ENCODE measurements at places on chromosomes 7 and 10. TPM values are rescaled to one million over a fixed set of nuclear protein-coding genes. Genes with fewer than 3 reads are reported as not detected.

GRCh38 chr7:129986600-129986999 lies 33.8 kb upstream of the UBE2H start:
- H3K4me1 ChIP-seq: no peaks in the 10 kb centered on the region
- H3K27ac ChIP-seq: no peak overlapping the region
- H3K27me3 ChIP-seq: no peaks in the 10 kb centered on the region
- no peak for DNase-seq
- no peak overlapping the region for H3K4me3 ChIP-seq

DNA sequence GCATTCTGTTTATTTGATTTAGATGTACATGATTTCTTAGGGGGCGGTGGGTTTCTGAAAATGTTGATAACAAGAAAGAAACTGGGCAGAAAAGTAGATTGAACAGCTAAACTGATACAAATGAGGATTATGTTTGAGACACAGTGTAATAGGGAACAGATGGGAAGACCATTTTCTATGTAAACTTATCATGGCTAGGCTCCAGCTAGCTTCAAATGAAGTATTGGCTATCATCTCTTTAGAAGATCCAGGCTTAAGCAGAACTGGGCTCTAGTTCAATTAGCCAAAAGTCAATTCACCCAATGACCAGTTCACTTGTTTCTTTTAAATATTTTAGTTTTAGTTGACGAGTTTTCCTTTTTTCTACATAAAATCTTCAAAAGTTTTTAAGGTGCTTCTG lies 639.5 kb downstream of the ANKRD7 start:
- no peak overlapping the region for H3K27ac ChIP-seq
- no peaks in the 10 kb centered on the region for H3K27me3 ChIP-seq
- no peak overlapping the region for H3K4me3 ChIP-seq
- H3K4me1 ChIP-seq: no peaks in the 10 kb centered on the region

GRCh38 chr10:119042169-119042568 lies 12.7 kb downstream of the NANOS1 start:
- no peak overlapping the region for H3K4me3 ChIP-seq
- H3K4me1 ChIP-seq: no peaks in the 10 kb centered on the region
- no peaks in the 10 kb centered on the region for H3K36me3 ChIP-seq
- H3K27me3 ChIP-seq: no peaks in the 10 kb centered on the region
- no peak for DNase-seq

DNA sequence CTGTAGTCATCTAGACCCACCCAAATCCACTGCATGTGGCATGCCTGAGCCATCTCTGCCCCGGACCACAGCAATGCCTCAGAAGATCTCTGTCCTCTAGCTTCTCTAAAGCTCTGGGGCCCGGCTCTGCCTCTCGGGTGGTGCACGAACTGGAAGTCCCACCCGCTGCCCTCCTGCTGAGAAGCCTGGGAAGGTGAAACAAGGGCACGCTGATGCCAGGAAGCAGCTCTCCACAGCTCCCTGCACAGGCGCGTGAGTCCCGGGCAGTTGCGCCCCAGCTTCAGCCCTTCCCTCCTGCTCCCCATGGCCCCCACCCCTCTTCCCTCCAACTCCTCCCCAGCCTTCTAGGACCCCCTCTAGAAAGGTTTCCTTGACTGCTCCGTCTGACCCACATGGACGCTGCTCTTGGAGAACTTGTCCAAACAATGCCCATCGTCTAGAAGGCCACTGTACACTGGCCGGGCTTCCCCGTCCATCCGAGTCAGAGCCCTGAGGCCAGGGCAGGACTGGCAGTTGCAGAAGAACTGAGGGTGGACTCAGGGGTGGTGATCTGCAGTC lies 12.8 kb downstream of the KCNH2 start:
- no peaks in the 10 kb centered on the region for H3K27me3 ChIP-seq
- no peak overlapping the region for H3K4me3 ChIP-seq

- peak overlapping the region; percentile 46 for H3K27ac ChIP-seq
- no peaks in the 10 kb centered on the region for H3K4me1 ChIP-seq
These were observed 82.6 kb downstream of the CPEB3 start for GRCh38 chr10:92208157-92208720.

DNA sequence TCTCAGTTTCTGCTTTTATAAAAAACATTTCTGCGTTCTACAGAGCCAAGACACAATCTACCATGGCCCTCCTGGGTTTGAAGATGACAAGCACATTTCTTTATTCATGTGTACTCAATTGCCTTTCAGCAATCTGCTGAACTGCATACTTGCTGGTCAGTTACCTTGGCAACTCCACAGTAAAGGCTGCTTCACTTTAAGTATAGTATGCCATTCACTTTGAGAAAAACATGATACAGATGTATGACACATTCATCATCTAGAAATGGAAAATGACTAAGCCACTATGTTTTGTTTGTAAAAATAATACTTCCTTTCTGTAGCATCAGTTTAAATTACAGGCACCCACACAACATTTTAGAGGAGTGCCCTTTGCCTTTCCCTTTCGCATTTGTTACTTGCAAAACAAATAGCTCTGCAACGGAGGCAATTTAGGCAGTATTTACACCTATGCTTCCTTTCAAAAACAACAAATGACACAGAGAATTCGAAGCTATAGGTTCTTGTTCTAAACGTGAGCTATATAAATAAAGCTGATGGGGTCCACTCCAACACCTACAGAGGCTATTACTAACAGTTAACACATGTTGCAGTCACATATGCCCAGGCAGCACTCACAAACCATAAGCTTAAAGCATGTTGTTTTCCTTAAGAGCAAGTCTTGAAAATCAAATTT lies 23.5 kb downstream of the SGCE start:
- H3K4me1 ChIP-seq: no peaks in the 10 kb centered on the region
- H3K36me3 ChIP-seq: no peaks in the 10 kb centered on the region
- no peak overlapping the region for H3K4me3 ChIP-seq

DNA sequence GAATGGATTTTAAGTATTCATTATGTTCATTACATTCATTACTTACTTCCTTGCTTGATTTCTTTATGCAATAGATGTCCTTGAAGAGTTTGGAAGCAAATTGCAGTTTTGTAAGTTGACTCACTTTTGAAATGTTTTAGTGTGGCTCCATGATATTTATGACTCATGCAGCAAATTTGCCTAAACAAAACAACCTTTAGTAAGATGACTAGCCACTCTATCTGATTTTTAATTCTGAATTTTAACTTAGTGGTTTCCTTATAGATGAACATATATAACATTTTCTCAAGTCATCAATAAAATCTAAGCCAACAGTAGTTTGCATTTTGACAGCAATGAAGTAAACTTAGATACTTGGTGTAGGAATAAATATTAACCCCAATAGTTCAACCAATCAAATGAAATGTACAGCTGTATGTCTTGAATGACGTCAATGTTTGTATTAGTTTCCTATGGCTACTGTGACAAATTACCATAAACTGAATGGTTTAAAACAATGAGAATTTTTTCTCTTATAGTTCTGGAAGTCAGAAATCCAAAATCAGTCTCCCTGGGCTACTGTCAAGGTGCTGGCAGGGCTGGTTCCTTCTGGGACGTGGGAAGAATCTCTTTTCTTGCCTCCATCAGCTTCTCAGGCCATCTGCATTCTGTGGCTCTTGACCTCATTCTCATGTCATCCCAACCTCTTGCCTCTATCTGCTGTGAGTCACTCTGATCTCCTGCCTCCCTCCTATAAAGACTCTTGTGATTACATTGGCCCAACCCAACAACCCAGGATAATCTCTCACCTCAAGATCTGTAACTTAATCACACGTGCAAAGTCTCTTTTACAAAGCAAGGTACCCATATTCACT lies 73.4 kb downstream of the AHR start:
- DNase-seq: no peak
- H3K27ac ChIP-seq: peak overlapping the region; percentile 14
- no peak overlapping the region for H3K4me3 ChIP-seq
- no peaks in the 10 kb centered on the region for H3K4me1 ChIP-seq
- no peaks in the 10 kb centered on the region for H3K36me3 ChIP-seq

DNA sequence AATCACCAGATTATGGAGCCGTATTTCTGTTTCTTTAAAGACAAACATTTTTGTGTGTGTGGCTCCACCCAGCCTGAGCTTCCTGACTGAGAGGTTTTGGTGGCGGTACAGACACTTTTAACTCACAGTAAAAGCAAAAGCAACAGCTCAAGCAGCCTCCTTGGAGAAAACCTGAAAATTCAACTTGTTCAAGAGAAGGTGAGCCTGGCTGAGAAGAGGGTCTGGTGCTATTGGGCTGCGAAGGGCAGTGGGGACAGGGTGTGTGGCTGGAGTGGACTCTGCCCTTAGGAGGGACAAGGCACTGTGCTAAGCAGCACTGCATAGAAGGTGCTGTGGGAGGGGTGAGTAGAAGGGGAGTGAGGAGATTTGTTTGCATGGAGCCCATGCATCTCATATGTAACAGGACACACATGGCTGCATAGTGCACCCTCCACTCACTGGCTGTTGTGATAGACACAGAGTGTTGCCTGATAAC lies at the start of gene GIMAP7:
Gene GIMAP7, plus strand, starts transcription at position 125 of the 475 bp plus-strand sequence. CDS start 5,103 bp downstream, outside the sequence.
- DNase-seq: no peak
- H3K4me3 ChIP-seq: peak within 1 kb of the TSS; percentile 25
- H3K4me1 ChIP-seq: no peaks in the 10 kb centered on the region
- H3K27me3 ChIP-seq: no peaks in the 10 kb centered on the region
- peak within 1 kb of the TSS; percentile 81 for H3K27ac ChIP-seq
- H3K36me3 ChIP-seq: no peaks in the 10 kb centered on the region

GRCh38 chr7:31382722-31383121 lies 42.2 kb upstream of the NEUROD6 start:
- no peak overlapping the region for H3K27ac ChIP-seq
- H3K36me3 ChIP-seq: no peaks in the 10 kb centered on the region
- H3K4me3 ChIP-seq: no peak overlapping the region
- no peaks in the 10 kb centered on the region for H3K4me1 ChIP-seq

DNA sequence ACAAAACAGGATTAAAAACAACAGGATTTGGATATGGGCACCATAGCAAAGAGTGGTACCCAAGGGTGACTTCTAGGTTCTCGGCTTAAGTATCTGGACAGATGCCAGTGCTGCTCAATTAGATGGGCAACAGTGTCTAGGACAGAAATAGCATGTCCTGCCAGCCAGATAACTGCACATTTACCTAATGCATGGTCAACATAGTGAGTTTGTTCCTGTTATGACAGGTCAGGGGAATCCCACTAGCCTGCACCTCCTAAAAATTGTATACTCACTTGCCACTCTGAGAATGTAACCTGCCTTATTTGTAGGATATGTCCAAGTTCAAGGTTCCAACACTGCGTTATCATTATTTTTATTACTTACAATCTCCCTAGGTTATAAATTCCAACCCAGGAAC lies 471.7 kb downstream of the GRM8 start:
- H3K36me3 ChIP-seq: no peaks in the 10 kb centered on the region
- H3K27ac ChIP-seq: no peak overlapping the region
- no peaks in the 10 kb centered on the region for H3K4me1 ChIP-seq
- no peak overlapping the region for H3K4me3 ChIP-seq
- DNase-seq: no peak

GRCh38 chr7:70706204-70706603 lies 425.7 kb upstream of the GALNT17 start:
- H3K27ac ChIP-seq: no peak overlapping the region
- no peaks in the 10 kb centered on the region for H3K4me1 ChIP-seq
- no peak for DNase-seq
- no peak overlapping the region for H3K4me3 ChIP-seq
- no peaks in the 10 kb centered on the region for H3K36me3 ChIP-seq
- H3K27me3 ChIP-seq: no peaks in the 10 kb centered on the region

DNA sequence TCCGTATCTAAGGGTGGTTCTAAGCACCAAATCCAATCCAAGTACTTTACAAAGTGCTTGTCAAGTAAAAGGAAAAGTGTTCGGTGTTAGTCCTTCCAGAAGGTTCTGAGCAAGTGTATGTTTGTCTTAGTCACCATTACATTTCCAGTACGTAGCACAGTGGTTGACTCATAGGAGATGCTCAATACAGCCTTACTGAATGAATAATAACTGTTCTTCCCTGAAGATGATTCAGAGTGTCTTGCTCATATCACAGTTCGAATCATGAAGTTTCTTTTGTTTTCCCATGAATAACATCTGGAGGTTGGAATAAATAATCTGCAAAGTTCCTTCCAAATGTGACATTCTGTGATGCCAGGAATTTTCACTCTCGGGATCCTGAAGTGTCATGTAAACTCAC lies 53.4 kb downstream of the WNT2 start:
- no peaks in the 10 kb centered on the region for H3K4me1 ChIP-seq
- DNase-seq: no peak
- no peak overlapping the region for H3K4me3 ChIP-seq
- H3K27ac ChIP-seq: peak overlapping the region; percentile 43
- H3K27me3 ChIP-seq: no peaks in the 10 kb centered on the region
- no peaks in the 10 kb centered on the region for H3K36me3 ChIP-seq

GRCh38 chr10:128693493-128694131 lies 567.4 kb upstream of the MKI67 start:
- no peaks in the 10 kb centered on the region for H3K27me3 ChIP-seq
- DNase-seq: no peak
- H3K27ac ChIP-seq: no peak overlapping the region
- no peaks in the 10 kb centered on the region for H3K36me3 ChIP-seq
- no peak overlapping the region for H3K4me3 ChIP-seq

DNA sequence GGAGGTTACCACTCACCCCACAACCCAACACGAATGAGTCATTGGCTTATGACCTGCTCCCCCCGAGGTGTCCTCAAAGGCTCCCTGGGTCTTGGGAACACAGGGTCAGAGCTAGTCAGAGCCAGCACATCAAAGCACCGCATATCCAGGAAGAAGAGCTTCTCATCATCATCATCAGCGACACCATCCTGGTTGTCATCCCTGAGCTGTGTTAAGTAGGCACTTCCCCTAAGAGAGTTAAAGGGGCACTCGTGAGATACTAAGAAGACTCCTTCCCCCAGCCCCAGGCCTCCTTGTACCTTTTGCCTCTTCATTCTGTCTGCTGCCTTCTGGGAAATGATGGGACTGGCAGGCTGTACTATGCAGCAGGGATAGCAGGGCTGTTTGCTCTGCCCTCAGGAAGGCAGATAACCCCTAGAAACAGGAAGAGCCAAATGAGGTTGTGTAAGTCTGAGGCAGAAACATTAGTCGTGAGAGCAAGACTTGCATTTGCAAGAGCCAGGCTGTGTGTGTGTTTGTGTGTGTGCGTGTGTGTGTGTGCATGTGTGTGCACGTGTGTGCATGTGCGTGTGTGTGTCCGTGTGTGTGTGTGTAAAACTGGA lies 11.1 kb upstream of the CPA1 start:
- peaks cover 14% of the 10 kb centered on the region for H3K4me1 ChIP-seq
- H3K4me3 ChIP-seq: no peak overlapping the region

GRCh38 chr10:110207805-110208613 lies 604 bp downstream of the MXI1 start:
- H3K4me1 ChIP-seq: no peaks in the 10 kb centered on the region
- peak overlapping the region; percentile 78 for H3K4me3 ChIP-seq
- peak overlapping the region; percentile 98 for H3K27ac ChIP-seq
- no peaks in the 10 kb centered on the region for H3K27me3 ChIP-seq

- no peaks in the 10 kb centered on the region for H3K27me3 ChIP-seq
- no peak overlapping the region for H3K27ac ChIP-seq
- H3K4me1 ChIP-seq: no peaks in the 10 kb centered on the region
- H3K4me3 ChIP-seq: no peak overlapping the region
- DNase-seq: no peak
These were observed 1055.1 kb downstream of the NXPH1 start for GRCh38 chr7:9488555-9488954.

WIPF3 gene
- 0.77 TPM for total RNA-seq

SNCG gene
- total RNA-seq: 68.6 TPM

MYL10 gene
- not detected for total RNA-seq

GPR37 gene
- total RNA-seq: 0.59 TPM

MMP21 gene
- 0.21 TPM for total RNA-seq

KIF11 gene
- 1.0 TPM for total RNA-seq

GPR141 gene
- total RNA-seq: not detected

ZNF487 gene
- 15.2 TPM for total RNA-seq

PNLIP gene
- total RNA-seq: not detected

NET1 gene
- 114 TPM for total RNA-seq
